Stimulated activated CD4-positive, alpha-beta T cell treated with anti-CD3 and anti-CD28 coated beads, Interleukin-4, amount 100 ng/mL, for 24 hours (primary cell): ENCODE measurements at places on chromosomes 13 and 19.

- no peak for DNase-seq
Measured at GRCh38 chr13:27955014-27955591, 14.0 kb downstream of the CDX2 start.

GRCh38 chr13:48403913-48404312 lies 9.0 kb downstream of the LPAR6 start:
- DNase-seq: no peak

- no peak for DNase-seq
Measured at GRCh38 chr19:44549507-44549906, 20.0 kb upstream of the CEACAM20 start.

- DNase-seq: no peak
Measured at GRCh38 chr13:20387441-20387971, 138.2 kb downstream of the CRYL1 start.

GRCh38 chr13:53612200-53612599 lies 583.6 kb downstream of the OLFM4 start:
- no peak for DNase-seq

DNA sequence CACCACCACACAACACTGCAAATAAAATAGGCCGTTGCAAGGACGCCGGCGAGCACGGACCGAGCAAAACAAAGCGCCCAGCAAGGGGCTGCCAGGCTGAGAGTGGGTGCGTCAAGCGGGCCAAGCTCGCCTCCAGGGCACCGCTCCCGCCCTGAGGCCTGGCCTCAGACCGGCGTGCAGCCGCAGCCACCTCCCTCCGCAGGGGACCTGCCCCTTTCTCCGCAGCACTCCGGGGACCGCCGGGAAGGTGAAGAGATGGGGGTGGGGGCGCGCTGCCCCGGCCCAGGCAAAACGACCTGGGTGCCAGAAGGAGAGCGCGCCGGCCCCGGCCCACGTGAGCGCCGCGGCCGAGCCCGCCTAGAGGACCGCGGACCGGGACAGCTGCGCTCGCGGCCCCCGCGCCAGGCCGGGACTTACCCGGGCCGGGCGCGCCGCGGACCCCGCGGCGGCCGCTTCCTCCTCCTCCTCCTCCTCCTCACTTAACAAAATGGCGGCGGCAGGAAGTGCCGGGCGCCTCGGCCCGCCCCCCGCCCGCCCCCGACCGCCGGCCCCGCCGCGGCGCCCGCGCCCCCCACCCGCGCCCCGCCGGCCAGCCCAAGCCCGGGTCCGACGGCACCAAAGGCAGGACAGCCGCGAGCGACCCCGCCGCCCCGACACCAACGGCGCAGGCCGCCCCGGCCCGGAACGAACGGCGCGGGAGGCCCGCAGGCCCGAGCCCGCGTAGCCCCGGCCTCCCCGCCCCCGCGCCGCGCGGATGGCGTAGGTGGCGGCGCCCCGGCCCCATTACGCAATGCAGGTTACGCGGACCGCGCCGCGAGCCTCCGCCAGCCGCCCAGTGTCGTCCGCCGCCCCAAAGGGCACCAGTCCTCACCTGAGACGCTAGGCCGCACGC lies 674 bp downstream of the BRD4 start:
- peak; percentile 56 for DNase-seq

GRCh38 chr13:93411186-93411680 lies 184.6 kb downstream of the GPC6 start:
- DNase-seq: no peak

GRCh38 chr13:114053026-114053425 lies 79.2 kb upstream of the C13orf46 start:
- no peak for DNase-seq

DNA sequence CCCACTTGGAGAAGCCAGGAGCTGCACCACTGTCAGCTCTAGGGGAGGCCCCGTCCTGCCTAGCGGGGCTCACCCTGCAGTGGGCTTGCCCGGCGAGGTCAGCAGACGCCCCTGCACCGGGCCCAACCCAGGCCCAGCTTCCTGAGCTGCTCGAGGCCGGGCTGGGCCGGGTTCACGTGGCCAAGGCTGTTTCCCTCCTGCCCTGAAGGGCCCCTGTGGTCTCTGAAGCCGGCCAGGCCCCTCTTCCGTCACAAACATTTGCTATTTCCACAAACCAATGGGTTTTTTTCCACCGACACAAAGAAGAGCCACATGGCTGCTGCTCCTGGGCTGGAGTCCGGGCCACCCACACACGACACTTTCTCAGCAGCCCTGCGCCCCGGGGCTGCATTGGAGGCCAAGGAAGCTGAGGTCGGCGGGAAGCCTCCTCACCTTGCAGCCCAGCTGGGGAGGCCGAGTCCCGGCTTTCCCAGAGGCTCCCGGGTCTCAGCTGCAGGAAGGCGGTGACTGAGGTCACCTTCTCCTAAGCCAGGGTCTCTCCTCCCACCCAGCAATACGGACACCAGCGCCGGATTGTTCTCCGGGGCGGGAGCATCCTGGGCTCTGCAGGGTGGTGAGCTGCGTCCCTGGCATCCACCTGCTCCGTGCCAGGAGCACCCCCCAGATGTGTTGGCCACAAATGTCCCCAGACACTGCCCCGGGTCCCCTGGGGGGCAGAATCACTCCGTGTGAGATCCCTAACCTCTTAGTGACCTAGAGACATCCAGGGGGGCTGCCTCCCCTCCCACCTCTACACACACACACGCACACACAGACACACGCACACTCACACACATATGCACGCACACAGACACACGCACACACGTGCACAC lies 80.5 kb downstream of the GADD45B start:
- no peak for DNase-seq

DNA sequence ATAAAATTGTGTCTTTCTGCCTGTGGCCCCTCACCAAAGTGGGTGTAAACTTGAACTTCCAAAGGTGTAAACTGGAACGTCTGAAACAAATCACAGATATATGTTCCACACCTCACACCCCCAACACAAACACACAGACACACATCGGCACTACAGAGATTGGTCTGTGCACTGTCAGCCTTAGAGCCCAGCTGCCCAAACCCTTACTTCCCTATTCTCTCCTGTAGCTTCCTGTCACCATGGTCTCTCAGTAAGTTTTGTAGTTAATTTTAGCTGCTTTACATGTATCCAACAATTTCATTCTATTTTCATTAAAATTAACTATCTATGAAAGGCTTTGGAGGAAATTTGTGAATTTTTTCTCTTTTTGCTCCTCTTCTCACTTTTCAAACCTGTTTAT lies 5.4 kb downstream of the TM9SF2 start:
- no peak for DNase-seq

DNA sequence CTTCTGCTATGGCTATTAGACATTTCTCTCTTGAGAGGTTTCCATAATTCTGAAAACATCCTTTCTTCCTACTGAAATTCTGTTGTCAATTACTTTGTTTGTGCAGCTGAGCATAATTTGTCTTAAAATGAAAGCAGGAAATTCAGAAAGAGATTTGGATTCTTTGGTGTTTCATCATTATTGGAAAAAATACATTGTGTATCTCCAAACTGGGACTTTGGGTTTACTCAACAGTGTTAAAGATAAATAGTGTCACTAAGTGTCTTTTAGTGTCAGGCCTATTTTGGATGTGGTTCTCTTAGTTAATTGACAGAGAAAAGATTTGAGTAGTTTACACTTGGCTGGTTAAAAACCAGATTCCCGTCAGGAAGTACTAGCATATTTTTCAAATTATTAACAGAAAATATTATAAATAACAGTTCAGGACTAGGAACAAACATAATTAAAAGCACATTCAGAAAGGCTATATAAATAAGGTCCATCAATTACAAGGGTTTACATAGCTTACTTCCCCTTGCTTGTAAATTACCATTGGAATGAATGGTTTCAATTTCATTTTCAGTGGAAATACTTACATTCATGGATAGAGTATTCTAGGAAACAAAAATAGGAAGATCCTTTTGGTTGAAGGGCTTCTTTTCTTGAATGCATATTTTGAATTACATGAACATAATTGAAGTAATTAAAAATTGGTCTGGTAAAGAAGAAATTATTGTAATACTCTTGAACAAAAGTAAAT lies 483.1 kb downstream of the GPC6 start:
- no peak for DNase-seq

GRCh38 chr19:33469171-33470039 lies 52.2 kb downstream of the PEPD start:
- no peak for DNase-seq

DNA sequence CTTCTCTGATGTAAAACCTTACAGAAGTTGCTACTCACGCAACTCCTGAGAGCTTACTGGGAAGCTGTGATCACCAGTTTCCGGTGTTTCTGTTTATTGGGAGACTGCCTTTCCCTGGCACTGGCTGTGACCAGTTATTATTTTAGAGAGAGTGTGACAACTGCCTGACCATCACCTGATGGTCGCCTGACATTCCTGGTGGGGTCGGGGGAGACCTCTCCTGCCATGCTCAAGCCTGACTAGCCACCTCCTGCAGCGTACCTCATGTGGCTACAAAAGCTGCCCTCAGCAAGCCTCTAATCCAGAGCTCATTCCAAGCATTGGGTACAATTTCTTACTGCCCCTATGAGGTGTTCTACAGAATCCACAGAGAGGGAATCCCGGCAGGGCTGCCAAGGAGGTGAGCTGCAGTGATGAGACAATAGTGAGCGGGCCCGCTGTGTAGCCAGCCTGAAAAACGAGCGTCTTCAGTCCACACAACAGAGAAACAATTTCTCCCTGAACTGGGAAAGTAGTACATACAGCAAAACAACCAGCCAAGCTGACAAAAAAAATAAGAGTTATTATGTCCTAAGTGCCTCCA lies 28.7 kb downstream of the GJA3 start:
- DNase-seq: no peak

DNA sequence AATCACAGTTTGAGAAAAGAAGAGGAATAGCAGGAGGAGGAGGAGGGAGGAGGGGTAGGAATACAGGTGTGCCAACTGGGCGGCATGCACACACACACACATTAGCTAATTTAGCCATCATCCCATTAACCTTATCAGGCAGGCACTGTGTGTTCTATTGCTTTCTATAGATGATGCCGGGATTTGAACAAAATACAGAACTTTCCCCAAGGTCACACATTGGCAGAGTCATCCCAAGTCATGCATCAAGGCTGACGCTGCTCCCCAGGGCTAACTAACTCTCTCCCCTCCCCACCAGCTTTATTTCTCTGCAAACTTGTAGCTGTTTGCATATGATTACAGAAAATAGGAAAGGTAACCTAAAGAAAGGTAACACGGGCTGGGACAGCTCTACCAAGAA lies 83.0 kb downstream of the NUFIP1 start:
- DNase-seq: no peak

DNA sequence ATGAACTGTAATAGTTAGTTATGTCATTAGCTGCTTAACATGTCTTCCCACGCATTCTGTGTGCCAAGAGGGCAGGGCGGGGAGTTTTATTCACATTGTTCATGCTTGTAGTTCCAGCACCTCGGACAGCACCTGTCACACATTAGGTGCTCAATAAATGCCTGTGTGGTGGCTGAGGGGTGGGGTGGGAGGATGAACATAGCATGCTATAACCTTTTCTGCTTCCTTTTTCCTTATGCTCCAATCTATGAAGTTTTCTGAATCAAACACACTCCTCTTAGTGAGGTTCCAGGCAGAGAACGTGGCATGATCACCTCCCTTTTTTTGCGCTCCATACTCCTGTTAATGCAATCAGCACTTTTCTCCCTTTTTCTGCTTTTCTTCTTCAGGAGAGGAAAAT lies 15.8 kb upstream of the PTPRS start:
- DNase-seq: no peak

DNA sequence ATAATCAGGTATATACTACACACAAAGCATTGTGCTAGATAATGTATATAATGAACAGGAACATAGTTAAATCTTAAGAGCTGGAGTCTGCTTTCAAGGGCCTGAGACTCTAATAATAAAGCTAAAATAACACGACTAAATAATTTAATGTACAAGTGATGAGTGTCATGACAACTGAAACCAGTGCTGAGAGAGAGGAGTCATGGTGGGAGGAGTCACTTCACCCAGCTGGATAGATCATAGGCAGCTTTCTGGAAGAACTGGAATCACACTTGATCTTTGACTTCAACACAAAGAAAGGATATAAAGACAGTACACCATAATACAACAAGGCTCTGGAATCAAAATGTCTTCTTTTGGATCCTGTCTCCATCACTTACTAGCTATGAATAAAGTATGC lies 7.1 kb downstream of the RBM26 start:
- peak; percentile 16 for DNase-seq

DNA sequence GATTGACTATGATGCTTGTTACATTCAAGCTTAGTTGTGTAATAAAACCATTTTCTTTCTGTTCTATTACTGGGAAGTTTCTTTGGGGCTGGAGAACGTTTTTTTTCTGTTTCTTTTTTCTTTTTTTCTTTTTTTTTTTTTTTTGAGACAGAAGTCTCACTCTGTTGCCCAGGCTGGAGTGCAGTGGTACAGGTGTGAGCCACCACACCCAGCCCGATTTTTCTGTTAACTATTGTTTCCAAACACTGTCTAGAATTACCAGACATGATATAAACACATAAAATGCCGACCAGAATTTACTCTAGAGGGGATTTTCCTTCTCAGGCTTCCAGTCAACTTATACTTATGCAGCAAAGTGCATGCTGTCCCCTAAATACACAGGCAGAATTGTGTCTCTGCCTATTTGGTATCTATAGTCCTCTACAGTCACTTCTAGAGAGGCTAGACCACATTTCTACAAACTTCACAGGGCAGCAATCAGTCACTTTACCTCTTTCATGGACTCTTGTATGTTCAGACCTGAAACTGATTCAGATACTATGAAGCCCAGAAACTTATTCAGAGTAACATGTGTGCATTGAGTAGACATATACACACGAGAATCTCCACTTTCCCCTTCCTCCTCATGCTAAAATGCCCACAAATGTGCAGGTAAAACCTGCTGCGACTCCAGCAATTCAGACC lies 121.2 kb downstream of the ZNF737 start:
- no peak for DNase-seq

DNA sequence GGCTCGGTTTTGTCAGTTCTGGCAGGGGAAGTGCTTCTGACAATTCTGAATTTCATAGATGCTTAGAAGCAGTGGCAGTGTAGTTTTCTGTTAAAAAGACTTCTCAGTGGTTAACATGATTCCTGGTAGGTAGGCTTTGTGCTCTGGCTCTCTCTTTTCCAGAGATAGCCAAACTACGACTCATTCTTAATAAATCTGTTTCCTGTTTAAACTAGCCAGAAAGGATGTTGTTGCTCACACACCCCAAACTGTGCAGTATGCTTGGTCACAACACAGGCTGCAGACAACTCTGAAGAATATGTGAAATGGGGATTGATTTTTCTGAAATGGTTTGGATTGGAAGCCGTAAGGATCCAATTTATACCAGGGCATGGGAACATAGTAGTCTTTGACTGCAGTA lies 711.5 kb downstream of the PCDH17 start:
- no peak for DNase-seq

DNA sequence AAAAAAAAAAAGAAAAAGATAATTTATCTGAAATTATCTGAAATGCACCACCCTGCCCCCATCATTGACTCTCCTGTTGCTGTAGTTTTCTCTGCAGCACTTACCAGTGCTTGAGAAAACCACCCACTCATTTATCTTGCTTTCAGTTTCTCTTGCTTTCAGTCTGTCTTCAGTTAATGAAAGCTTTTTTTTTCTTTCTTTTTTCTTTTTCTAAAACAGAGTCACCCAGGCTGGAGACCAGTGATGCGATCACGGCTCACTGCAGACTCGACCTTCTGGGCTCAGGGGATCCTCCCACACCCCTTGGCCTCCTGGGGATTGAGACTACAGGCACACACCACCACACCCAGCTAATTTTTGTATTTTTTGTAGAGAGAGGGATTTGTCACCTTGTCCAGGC lies 4.3 kb upstream of the ACP5 start:
- DNase-seq: peak; percentile 51
